Progenitor cell of endocrine pancreas (in vitro differentiated cells): ENCODE measurements at places on chromosomes 7 and 10.

- DNase-seq: no peak
These were observed 154.1 kb upstream of the MTPN start for GRCh38 chr7:136131304-136131630.

DNA sequence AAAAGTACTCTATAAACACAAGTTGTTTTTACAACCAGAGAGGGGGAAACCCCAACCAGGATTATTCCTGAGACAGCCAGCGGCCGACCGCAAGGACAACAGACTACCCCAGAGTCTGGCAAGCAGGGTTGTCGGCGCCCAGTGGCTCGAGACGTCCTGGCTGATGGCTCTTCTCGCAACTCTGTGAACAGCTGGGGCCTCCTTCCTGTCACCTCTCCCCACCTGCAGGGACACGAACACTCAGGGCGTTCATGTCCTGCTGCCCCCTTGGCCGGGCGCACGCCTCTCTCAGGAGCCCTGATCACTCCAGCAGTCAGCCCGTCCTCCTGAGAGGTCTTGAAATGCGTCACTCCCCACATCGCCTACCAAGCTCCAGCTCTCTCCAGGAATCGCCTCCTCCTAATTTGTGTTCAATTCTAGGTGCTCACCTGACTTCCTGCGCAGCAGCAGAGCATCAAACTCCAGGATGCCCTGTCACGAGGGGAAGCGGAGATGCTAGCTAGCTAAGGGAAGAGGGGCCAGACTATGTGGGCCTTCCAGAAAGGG lies 66.4 kb upstream of the TNRC18 start:
- no peak for DNase-seq

GRCh38 chr10:111126077-111126476 lies 49.2 kb downstream of the ADRA2A start:
- no peak for DNase-seq

DNA sequence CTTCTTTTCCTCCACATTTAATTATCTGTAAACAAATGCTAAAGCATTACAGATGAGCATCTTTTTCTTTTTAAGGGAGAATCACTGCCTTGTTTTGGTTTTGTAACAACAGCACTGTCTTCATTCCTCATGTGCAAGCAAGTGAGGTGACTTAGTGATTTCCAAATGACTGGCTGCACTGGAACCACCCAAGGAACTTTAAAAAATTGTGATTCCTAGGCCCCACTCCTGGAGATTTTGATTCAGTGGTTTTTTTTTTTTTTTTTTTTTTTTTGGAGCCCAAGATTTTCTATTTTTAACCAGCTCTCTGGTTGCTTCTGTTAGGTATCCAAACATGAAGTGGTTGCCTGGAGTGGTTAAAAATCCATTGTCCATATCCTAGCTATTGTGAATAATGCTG lies 176.2 kb downstream of the LRMDA start:
- DNase-seq: no peak

DNA sequence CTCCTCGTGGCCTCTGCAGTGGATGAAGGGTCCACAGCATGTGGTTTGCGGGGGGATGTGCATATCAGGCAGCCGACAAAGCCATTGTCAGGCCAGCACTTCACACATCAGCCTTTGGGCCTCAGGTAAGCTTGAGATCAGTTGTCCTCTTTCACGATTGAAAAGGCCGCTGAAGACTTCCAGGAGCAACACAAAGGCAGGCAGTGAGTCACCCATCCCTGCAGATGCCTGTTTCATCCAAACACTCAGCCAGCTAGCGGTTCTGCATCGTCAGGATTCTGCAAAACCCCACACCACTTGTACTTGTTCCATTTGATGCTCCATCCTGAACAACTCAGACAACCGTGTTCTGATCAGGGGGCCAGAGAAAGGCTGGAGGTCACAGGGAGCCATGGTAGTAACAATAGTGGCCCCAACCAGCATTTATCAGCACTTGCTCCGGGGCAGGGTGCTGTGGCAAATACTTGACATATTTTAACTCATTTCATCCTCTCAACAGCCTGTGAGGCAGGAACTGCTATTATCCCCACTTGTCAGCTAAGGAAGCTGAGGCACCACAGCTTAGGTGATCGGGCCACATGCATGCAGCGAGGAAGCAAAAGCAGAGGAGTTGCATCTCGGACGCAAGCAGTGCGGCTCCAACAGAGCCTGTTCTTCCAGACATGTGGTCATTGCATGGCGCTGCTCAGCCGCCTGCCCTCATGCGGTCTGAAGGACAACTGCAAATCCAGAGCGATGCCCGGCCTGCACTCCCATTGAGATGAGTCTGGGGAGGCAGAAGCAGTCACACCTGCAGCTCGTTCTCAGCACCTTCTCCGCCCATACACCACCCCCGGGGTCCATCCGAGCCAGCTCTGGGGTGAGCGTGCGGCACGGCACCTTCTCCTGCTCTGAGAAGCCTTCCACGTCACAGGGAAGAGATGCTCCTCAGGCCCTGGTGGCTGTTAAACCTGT lies 144.9 kb downstream of the PAXIP1 start:
- DNase-seq: no peak

DNA sequence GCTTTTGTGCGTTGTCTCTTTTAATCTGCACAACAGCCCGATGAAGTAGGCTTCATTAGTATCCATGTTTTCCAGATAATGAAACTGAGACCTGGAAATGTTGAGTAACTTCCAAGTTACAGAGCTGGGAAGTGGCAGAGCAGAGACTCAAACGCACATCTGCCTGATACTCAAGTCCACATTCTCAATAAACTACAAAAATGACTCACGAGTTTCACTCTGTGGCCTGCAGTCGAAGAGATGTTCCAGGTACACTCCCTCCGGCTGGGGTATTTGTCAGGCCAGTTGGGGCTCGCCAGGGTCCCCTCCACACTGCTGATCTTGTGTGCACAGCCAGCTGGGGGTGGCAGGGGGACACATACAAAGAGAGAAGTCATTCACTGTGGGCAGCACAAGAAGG lies 17.7 kb upstream of the OPALIN start:
- DNase-seq: no peak

DNA sequence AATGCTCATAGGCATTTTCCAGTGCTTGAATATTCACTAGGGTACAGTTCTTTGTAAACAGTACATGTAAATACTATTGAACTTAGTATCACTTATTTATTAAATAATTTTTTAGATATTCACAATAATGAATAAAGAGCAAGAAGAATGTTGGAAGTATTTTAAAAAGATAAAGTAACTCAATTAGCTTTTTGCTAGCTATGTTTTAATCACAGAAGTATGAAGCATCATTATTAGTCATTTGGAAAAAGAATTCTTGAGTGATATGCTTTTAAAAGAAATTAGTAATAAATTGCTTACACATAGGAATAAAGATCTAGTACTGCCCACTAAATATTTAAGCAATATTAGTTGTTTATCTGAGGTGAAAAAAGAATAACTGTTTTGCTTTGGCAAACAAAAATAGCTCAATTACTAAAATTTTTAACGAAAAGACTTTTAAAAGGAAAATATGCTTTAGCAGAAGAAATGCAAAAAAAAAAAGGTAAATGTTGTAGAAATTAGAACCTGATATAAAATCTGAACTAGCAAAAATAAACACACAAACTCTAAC lies 66.5 kb downstream of the SGMS1 start:
- no peak for DNase-seq

GRCh38 chr7:143380260-143380645 lies 892 bp upstream of the ZYX start:
- DNase-seq: peak; percentile 88

- no peak for DNase-seq
These were observed 90.1 kb upstream of the CYP26C1 start for GRCh38 chr10:92970301-92971070.
